Keratinocyte (primary cell): ENCODE measurements at places on chromosomes 2 and 18.

DNA sequence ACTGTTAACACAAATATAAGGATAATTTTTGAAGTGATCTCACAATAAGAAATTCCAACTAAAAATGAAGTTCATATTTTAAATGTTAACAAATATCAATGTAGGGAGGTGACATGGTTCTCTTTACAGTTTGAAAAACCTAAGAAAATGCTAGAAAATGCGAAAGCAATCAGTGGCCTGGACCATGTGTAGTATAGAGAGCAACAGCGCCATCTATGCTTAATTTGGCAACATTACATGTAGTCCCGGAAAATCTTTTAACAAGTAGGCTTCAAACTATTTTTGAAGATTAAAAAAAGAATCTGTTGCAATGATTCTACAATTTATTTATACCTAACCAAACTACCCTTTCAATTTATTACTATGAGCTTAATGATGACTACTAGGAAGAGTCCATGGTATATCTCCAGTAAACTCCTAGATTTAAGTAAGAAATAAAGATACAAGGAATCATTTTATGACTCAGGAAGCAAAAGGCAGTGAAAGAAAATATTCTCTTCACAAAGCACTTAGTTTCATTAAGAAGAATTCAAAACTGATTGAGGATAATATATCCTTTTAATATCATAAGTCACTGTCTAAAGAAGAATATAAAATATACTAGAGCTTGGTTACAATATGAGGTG, 33.3 kb downstream of the NDUFA10 start:
- DNase-seq, result peak; percentile 21

DNA sequence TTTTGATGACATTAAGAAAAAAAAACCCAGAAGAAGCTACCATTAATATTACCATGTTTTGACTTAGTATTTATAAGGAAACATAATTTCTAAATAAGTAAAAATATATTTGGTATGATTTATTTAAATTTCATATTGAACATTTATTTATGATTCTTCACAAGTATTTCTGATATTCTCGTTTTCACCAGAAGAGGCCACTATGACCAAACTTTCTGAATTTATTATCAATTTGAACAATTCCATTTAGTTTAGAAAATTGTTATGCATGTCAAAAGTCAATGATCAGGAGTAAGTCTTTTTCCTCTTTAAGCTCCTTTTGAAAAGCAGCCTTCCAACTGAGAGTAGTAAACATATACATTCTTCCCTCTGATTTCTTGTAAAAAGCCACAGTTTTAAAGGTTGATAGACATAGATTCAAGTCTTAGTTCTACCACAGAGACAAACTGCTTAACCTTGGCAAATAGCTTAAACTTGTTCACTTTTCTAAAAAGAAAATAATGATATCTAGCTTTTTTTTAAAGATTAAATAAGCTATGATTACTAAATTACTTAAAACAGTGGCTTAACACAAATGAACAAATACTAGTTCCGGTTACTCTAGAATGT, 329.9 kb downstream of the TRIB2 start:
- DNase-seq, result no peak

GRCh38 chr2:134639265-134639664, 79.5 kb downstream of the TMEM163 start:
- DNase-seq, result no peak

GRCh38 chr2:65620026-65620425, 187.6 kb upstream of the SPRED2 start:
- no peak for DNase-seq

DNA sequence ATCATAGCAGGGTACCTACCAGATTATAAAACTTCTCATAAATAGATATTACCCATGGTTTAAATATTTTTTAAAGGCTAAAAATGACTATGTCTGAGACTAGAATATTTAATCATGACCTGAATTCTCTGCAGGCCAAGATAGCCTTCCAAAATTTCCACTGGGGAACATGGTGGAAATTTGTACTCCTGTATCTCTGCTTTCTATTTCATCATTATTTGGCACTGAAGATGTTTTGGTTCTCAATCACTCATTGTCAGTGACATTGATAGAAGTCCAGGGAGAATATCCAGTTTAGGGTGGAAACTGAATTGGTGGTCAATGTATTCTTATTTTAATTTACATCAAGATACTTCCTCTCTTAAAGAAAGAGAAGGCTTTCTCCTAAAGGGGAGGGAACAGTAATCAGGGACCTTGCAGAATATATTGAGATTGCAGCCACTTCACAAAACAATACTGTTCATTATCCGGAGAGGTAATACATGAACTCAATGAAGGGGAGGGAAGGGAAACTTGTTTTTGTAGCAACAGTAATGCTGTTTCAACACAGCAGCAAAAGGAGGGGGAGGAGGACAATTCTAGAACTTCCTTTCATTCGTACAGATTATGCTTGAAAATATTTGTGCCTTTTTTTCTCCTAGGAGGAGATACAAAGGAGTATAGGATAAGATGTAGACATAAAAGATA, 34.1 kb downstream of the EEF1B2 start:
- DNase-seq, result no peak

DNA sequence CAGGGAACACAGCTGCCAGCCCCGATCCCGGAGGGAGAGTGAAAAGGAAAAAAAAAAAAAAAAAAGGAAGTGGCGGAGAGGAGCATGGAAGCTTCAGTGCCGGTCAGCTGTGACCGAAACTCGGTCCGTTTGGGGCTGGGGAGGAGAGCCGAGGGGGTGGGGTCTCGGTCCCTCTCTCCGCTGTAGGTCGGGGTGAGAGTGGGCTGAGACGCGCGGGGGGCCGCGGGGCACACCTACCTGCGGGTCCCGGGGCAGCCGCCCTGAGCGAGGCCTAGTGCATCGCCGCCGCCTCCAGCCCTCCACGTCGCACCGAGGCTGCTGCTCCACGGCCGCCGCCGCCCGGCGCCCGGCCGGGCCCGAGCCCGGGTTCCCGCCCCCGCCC, 536 bp downstream of the VPS54 start:
- DNase-seq, result no peak

DNA sequence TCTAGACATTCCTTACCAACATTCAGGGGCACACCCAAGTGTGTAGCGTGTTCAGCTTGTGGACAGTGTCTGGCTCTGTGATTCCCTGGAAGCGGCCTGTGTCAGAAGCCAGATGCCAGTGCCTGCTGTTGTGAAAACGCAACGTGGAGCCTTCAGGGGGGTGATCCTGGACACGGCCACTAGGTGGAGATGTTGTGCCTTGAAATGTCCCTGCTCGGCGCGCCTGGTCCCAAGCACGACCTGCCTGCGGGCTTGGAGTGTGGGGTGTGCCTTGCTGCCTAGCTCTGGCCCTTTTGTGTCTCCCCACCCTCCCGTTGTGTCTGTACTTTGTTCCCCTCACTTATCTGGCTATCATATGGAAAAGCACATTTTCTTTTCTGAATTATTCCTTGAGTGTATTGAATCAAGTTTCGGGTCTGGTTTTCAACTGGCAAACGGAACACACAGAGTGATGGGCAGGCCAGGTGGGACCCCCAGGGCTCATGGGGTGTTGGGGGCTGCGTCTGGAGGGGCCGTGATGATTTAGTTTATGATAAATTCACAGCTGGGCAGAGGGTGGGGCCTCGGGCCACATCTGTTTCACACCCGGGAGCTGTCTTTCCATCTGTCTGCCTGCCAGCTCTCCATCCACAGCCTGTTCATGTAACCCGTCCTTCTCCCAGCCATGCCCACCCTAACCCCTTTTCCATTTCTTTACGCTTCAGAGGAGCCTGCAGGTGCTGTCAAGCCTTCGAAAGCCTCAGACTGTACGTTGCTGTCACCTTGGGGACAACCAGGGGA, 95.5 kb downstream of the DYSF start:
- no peak for DNase-seq

GRCh38 chr2:181072486-181073235, 92.3 kb downstream of the UBE2E3 start:
- no peak for DNase-seq

- no peak for DNase-seq
Measured at GRCh38 chr2:164869420-164869772, 27.8 kb upstream of the COBLL1 start.

DNA sequence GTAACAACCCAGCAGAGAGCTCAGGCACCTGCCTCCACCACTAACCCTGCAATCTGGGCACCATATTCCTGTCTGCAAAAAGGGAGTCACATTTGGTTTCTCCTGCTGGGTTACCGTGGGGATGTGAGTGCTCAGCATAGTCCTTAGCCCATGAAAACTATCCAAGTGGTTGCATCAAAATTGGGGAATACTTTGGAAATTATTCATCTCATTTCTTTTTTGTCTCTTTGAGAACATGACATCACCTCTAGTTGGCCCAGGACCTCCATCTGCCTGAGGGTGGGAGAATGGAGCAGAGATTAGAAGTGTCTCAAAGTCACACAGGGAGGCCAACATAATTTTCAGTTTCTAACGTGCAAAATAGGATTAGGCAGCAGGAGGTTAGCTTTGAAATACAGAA, 19.3 kb upstream of the SPP2 start:
- DNase-seq, result no peak

DNA sequence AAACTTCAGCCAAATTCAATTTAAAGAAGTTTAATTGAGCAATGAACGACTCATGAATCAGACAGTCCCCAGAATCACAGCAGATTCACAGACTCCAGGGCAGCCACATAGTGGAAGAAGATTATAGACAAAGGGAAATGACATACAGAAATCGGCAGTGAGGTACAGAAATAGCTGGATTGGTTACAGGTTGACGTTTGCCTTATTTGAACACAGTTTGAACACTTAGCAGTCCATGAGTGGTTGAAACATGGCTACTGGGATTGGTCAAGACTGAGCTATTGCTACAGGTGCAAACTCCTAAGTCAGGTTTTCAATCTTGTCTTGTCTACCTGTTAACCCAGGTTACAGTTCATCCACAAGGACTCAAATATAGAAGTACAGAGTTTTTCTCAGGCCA, 169.6 kb downstream of the DLGAP1 start:
- DNase-seq, result no peak

GRCh38 chr2:38194751-38195150, 118.8 kb upstream of the CYP1B1 start:
- DNase-seq, result peak; percentile 44

- DNase-seq, result no peak
Measured at GRCh38 chr2:109062859-109063700, 65.9 kb upstream of the SH3RF3 start.
